ENCODE measurements at places on chromosomes 5 and 9.

- DNase-seq: no peak
Measured at GRCh38 chr5:151585970-151586369, 5.2 kb downstream of the FAT2 start.

- no peak for DNase-seq
Measured at GRCh38 chr5:128919542-128919941, 45.7 kb upstream of the SLC27A6 start.

DNA sequence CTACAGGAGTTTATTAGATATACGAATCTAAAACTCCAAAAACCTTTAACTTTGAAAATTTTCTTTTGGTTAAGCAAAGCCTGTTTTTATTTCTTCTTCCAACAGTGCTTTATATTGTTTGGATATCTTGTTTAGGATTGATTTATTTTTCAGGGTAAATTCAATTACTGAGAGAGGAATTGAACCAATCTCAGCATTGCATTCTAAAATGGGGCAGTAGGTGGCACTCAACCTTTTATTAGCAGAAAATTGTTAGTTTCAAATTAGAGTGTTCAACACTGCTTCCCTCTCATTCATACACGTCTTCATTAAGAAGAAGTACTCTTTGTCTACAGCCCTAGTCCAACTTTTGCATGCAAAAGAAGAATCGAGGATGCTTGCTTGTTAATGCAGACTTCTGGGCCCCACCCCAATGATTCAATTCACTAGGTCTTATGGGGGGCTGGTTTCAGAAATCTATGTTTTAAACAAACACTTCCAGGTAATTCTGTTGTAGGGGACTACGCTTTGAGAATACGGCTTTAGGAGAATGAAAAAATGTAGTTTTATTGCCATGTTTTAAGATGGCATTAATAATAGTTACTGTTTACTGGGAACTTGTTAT is 26.6 kb downstream of the MRPL22 start:
- peak; percentile 8 for DNase-seq

DNA sequence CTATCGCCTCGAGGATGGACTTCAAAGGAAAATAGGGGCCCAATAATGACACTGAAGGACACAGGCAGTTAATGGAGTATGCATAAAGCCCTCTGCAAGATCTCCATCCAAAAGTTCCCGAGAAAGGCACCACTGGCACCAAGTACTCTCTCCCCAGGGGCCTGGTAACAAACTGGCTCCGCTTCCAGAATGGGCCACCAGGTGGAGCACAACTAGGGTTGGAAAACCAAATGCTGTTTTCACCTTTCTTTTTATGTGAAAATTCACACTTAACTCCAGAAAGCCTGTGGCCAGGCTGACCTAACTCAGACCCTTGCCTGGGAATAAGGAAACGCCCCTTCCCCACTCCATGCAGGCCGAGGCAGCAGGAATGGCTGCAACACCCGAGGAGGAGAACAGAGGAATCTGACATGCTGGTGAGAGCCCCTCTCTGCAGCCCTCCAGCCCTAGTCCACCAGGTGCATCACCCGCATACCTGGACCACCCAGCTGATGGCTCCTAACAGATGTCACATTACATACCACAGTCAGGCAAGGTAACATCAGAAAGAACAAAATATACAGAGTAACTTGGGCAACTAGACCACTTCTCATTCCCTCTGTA is 42.8 kb downstream of the CAMSAP1 start:
- peak; percentile 52 for DNase-seq

- no peak for DNase-seq
Measured at GRCh38 chr9:75612754-75613153, 277.7 kb upstream of the PCSK5 start.

DNA sequence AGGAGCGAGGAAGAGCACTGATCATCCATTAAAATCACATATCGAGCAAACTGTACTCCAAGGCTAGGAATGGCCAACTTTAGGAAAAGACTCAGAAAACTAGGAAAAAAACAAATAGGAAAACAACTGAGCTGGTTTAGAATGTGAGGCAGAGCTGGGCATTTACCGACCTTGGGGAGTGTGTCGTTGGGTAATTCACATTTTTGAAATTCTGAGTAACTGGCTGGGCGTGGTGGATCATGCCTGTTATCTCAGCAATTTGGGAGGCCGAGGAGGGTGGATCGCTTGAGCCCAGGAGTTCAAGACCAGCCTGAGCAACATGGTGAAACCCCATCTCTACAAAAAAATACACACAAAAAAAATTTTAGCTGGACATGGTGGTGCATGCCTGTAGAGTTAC is 70.1 kb downstream of the ZFAND5 start:
- no peak for DNase-seq
